Activated naive CD4-positive, alpha-beta T cell (primary cell): ENCODE measurements at places on chromosomes 6 and 20.

GRCh38 chr6:10396785-10397184 is 18.1 kb downstream of the TFAP2A start:
- no peak for DNase-seq

DNA sequence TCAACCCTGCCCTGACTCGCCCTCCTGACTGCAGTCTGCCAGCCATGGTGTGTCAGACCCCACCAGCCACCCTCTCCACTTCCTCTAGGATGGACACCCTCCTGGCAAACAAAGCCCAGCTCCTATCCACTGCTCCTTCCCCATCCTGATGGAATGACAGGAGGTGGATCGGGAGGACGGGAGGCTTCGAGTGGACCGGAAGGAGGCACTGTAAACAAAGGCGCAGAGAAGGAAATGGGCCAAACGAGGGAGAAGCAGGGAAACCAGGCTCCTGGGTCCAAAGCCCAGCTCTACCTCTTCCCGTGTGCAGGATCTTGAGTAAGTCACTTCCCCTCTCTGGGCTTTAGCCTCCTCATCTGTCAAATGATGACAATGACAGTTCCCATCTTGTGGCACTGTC is 40.2 kb downstream of the BPIFB1 start:
- DNase-seq, result no peak

DNA sequence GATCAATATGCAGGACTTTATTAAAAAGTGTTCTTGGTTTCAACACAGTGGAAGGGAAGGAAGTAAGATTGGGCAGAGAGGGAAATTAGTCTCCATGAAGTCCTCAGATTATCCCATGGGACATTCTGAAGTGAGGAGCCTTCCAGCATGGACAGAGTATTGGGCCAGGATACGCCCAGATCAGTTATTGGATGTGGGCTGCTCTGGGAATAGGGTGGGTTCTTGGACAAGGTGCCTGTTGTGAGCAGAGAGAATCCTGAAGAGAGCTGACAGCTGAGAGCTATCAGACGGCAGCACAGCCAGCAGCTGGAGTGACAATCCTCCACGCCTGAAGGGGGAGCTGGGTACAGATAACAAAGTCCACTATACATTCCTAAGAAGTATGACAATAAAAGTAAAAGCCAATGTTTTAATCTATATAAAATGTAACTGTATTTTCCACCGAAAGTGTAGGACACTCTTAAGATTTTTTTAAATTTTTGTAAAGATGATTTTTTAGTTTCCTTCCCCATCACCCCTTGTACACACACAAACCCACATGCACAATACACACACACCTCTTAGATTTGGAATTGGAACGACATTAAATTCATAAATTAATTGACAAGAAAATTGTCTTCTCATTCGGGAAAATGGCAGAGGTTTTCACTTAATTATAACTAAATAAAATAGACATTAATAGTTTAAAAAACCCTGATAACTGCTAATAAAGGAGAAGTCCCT is 107.8 kb downstream of the FBXO5 start:
- no peak for DNase-seq

- DNase-seq, result no peak
These were observed 160.7 kb downstream of the ZFAND3 start for GRCh38 chr6:37980222-37980595.

DNA sequence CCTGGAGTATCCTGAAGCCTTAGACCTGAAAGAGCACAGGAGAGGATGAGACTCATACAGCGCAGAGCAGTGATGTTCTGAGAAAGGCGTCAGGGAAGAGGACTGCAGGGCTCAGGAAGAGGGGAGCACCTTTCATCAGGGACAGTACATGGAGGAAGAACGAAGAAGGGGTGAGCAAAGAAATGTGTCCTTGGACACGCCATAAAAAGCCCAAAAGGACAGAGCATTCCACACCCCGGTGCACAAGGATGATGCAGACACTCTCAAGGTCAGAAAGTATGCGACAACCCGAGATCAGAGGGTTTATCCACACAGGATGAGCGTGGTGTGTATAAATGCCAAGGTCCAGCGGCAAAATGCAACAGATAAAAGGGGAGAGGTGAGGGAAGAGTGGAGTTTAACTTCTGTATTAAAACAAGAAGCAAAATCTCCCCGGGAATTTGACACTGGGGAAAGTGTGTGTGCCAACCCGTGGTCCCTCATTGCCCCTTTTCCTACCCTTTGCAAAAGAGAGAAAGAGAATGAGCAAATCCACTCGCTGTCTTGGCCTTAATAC is 64.4 kb downstream of the SLC23A2 start:
- DNase-seq, result no peak

GRCh38 chr20:60579941-60580515 is 621.8 kb downstream of the CDH26 start:
- no peak for DNase-seq

DNA sequence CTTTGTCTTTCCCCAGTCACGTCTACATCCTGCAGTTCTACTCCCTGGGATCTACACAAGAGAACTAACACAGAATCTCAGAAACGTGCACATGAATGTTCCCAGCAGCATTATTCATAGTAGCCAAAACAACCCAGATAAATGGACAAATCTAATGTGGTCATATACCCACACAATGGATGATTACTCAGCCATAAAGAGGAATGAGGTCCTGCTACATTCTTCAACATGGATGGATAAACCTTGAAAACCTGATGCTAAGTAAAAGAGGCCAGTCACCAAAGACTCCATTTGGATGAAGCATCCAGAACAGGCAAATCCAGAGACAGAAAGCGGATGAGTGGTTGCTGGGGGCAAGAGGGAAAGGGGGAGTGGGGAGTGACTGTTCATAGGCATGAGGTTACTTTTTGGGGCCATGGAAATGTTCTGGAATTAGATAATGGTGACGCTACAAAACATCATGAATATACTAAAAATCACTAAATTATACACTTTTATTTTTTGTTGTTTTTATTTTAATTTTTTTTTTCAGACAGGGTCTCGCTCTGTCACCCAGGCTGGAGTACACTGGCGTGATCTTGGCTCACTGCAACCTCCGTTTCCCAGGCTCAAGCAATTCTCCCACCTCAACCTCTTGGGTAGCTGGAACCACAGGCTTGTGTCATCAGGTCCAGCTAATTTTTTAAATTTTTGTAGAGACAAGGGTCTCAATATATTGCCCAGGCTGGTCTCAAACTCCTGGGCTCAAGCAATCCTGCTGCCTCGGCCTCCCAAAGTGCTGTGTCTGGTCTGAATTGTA is 50.8 kb upstream of the DSN1 start:
- no peak for DNase-seq

DNA sequence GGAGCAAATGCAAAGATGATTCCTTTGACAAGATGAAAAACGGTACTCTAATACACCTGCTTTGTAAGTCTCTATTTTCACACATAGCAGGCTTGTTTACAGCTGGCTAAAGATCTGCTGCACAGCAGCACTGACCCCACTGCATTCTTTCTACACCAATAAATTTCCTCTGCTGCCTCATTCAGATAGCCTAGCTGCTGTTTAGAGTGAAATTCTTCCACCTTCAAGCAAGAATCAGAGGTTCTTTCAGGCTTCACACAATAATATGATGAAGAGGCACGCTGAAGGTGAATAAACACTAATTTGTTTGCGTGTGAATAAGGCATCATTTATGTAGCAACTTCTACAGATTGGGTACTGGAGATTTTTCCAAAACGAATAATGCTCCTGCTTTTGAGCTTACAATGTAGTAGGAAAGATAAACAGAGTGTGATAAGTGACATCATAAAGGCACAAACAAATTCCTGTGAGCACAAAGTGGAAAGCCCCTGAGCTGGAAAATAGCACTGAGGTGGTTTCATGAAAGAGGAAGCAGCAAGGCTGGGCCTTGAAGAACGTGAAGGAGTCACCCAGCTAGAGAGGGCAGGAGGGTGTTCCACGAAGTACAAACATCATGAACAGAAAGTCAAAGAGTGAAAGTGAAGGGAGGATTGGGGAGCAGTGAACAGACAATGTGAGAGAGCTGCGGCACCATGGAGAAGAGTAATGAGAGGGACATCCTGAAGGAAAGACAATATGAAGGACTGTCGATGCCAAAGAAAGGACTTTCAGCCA is 543.4 kb downstream of the CD83 start:
- no peak for DNase-seq

GRCh38 chr6:139161169-139161568 is 26.3 kb downstream of the HECA start:
- no peak for DNase-seq

DNA sequence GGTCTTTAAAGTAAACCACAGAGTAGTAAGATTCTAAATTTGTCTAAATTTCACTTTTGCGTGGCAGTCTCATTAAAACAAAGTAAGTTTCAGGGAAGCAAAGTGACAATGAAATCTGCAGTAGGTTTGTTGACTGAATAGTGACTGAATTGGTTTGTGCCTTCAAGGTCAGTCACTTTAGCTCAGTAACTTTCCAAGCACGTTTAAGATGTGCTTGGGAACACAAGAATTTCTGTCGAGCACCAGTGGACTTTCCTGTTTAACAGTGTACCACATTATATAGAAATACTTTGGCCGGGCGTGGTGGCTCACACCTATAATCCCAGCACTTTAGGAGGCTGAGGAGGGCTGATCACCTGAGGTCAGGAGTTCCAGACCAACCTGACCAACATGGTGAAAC is 1.7 kb upstream of the CD24 start:
- DNase-seq, result no peak

DNA sequence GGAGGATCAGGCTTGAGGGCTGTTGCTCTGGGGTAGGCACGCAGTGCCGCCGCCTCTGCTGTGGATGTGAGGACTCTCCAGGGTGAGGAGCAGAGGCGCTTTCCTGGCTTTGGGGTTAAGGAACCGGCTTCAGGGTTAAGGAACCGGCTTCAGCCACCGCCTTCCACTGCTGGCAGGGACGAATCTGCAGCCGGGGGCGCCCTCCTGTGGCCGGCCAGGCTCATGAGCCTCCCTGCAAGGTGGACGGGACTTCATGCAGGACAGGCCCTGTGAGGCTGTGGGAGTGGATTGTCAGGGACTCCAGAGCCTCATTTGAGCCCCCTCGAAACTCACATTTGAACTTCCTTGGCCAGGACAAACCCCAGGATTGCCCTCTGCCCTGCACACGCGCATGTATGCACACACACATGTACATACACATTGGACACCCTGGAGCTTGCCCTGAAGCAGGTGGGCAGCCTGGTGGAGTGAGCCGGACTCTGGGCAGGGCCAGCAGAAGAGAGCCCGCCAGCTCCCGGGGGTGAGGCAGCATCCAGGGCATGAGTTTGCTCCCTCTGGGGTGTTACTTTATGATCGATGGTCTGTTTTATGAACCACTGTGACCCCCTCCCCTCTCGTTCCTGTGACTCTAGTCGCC is 146.9 kb downstream of the PHACTR3 start:
- no peak for DNase-seq

- DNase-seq, result no peak
These were observed 2.6 kb downstream of the BNIP5 start for GRCh38 chr6:36333931-36334725.

DNA sequence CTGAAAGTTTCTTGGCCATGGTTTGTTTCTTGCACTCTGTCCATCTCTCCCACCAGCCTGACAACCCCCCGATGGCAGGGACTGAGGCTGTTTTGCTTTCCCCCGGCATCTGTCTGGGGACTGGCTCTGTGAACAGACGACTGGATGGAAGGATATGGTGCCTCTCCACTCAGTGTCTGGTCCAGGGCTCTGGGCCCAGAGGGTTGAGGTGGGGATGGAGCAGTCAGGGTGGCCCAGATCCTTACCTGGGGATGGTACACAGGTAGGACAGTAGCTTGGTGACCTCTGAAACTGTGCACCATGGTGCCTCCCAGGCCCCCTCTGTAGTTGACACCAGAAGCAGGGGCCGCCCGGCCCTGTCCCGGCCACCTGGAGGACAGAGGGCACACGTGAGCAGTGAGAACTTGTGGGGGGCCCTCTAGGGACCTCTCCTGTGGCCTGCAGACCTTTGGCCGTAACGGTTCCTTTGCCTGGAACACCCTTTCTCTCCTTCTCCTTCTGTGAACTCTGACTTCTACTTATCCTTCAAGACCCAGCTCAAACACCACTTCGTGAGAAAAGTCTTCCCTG is 29.5 kb downstream of the KIAA1755 start:
- no peak for DNase-seq

GRCh38 chr6:35368038-35368887 is 25.9 kb downstream of the PPARD start:
- no peak for DNase-seq

- no peak for DNase-seq
These were observed 178.3 kb downstream of the THBS2 start for GRCh38 chr6:169075211-169075914.

GRCh38 chr20:35560105-35560511 is 18.2 kb downstream of the ERGIC3 start:
- DNase-seq, result no peak

DNA sequence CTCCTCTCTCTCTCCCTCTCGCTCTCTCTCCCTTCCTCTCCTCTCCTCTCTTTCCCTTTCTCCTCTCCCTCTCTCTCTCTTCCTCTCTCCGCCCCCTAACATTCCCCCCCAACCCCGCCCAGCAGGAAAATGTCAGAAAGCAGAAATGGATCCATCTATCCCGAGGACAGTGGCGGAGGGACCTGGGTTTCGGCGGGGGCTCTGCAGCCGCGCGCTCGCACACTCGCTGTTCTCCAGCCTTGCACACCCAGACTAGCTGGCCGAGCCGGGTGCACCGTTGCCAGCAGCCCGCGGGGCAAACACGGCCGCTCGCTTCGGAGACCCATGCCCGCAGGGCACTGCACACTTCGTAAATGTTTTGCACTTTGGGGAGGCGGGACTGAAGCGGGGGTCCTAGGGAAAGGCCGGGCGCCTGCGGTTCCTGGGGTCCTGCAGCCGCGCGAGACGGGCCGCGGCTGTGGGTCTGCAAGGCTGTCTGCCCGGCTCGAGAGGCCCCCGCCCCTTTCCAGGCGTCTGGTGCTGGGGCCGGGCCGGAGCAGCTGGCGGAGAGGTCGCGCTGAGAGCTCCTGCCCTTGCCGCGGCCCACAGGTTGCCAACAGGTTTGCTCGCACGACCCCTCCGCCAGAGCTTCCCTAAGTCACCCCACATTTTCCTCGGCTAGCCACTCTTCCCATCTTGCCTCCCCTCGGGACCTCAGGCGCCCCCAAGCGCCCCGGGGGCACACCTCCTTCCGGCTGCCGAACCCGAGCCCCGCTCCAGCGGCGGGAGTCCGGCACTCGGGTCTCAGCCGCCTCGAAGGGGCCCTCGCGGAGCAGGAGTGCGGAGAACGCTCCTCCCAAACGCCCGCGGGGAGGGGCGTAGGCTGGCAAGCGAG is 818 bp upstream of the MDGA1 start:
- DNase-seq, result peak; percentile 81

- no peak for DNase-seq
These were observed 1.3 kb upstream of the CNR1 start for GRCh38 chr6:88167352-88167937.

GRCh38 chr20:61115364-61116065 is 136.5 kb upstream of the CDH4 start:
- no peak for DNase-seq
